ENCODE measurements at places on chromosomes 1 and 21. TPM values are rescaled to one million over a fixed set of nuclear protein-coding genes. Genes with fewer than 3 reads are reported as not detected.

DNA sequence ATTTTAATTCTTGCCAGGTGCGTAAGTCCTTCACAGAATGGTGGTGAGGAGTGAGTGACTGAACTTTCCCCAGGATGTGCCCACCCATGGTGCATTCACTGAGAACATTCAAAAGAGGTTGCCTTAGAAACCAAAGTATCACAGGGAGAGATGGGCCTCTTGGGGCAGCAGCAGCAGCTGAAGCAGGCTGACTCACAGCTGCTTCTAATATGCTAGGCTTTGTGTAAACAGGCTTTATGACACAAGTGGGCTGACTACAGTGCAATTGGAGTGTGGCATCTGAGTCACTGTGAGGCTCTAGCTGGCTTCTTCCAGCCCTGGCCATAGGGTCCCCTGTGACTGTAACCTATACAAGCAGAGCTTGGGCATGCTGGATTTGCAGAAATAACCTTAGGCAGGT is 12.6 kb downstream of the PIGP start:
- H3K4me1 ChIP-seq, result peaks cover 4% of the 10 kb centered on the region
- no peak overlapping the region for H3K4me3 ChIP-seq
- no peaks in the 10 kb centered on the region for H3K27me3 ChIP-seq
- H3K36me3 ChIP-seq, result no peaks in the 10 kb centered on the region

GRCh38 chr21:35720208-35720731 is 340.1 kb downstream of the SETD4 start:
- peak; percentile 42 for DNase-seq
- no peaks in the 10 kb centered on the region for H3K4me1 ChIP-seq
- H3K27me3 ChIP-seq, result no peaks in the 10 kb centered on the region
- no peaks in the 10 kb centered on the region for H3K36me3 ChIP-seq
- no peak overlapping the region for H3K4me3 ChIP-seq

Gene ANGPTL3
- total RNA-seq, result 0.14 TPM

GRCh38 chr1:212225871-212226302 is 59.3 kb upstream of the PPP2R5A start:
- no peaks in the 10 kb centered on the region for H3K36me3 ChIP-seq
- no peak overlapping the region for H3K4me3 ChIP-seq
- peak overlapping the region; percentile 37 for H3K27ac ChIP-seq
- H3K4me1 ChIP-seq, result peaks cover 52% of the 10 kb centered on the region

- H3K4me3 ChIP-seq, result no peak overlapping the region
- H3K27ac ChIP-seq, result peak overlapping the region; percentile 85
- peaks cover 89% of the 10 kb centered on the region for H3K36me3 ChIP-seq
- DNase-seq, result no peak
Measured at GRCh38 chr1:156474966-156475365, 25.6 kb downstream of the MEF2D start.

Gene FAM151A
- total RNA-seq, result not detected

Gene HDAC1
- 143 TPM for total RNA-seq

GRCh38 chr1:46281021-46281420 is 22.4 kb downstream of the LRRC41 start:
- H3K27me3 ChIP-seq, result no peaks in the 10 kb centered on the region
- no peak overlapping the region for H3K27ac ChIP-seq
- H3K36me3 ChIP-seq, result peaks cover 91% of the 10 kb centered on the region
- H3K4me3 ChIP-seq, result no peak overlapping the region

Gene UBL4B
- total RNA-seq, result not detected

DNA sequence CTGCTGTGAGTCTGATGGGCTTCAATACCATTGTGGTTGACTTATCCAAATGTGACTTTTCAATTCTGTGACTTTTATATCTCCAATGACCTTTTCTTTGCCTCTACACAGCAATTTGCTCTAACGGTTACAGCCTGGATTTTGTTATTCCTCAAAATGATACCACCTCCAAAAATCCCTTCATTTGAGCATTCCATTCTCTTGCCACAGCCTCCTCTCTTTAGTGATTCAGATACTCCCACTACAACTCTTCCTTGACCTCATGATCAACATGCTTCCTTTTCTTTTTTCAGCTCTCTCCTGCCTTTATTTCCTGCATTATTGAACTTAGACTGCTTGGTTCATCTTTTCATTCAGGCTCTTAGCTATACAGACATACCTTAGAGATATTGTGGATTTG is 16.6 kb upstream of the IL19 start:
- no peak overlapping the region for H3K4me3 ChIP-seq
- H3K27me3 ChIP-seq, result no peaks in the 10 kb centered on the region
- H3K36me3 ChIP-seq, result no peaks in the 10 kb centered on the region
- H3K27ac ChIP-seq, result no peak overlapping the region
- DNase-seq, result no peak

Gene PBX1
- total RNA-seq, result 30.3 TPM

- DNase-seq, result peak; percentile 51
- no peaks in the 10 kb centered on the region for H3K27me3 ChIP-seq
- H3K27ac ChIP-seq, result no peak overlapping the region
- H3K36me3 ChIP-seq, result no peaks in the 10 kb centered on the region
Measured at GRCh38 chr21:37758982-37759381, 157.3 kb downstream of the KCNJ6 start.

DNA sequence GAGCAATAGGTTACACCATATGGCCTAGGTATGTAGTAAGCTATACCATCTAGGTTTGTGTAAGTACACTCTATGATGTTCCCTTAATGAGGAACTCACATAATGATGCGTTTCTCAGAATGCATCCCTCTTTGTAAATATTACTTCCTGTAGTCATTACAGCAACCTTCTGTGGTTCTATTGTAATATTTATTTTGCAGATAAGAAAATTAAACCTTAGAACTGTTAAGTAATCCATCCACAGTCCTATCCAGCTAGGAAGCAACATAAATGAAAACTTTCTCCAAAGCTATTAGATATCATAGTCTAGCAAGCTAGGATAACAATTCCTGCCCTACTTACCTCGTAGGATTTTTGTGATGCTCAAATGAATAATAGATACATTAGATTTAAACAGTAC is 88.7 kb downstream of the WLS start:
- H3K4me1 ChIP-seq, result peaks cover 70% of the 10 kb centered on the region
- H3K4me3 ChIP-seq, result no peak overlapping the region
- no peaks in the 10 kb centered on the region for H3K27me3 ChIP-seq
- H3K27ac ChIP-seq, result no peak overlapping the region
- no peak for DNase-seq

GRCh38 chr1:7574121-7575040 is 196.7 kb upstream of the VAMP3 start:
- H3K27ac ChIP-seq, result peak overlapping the region; percentile 74
- DNase-seq, result peak; percentile 86
- H3K4me1 ChIP-seq, result peaks cover 18% of the 10 kb centered on the region
- H3K36me3 ChIP-seq, result no peaks in the 10 kb centered on the region
- H3K4me3 ChIP-seq, result no peak overlapping the region

Gene PYHIN1
- total RNA-seq, result 3.1 TPM

DNA sequence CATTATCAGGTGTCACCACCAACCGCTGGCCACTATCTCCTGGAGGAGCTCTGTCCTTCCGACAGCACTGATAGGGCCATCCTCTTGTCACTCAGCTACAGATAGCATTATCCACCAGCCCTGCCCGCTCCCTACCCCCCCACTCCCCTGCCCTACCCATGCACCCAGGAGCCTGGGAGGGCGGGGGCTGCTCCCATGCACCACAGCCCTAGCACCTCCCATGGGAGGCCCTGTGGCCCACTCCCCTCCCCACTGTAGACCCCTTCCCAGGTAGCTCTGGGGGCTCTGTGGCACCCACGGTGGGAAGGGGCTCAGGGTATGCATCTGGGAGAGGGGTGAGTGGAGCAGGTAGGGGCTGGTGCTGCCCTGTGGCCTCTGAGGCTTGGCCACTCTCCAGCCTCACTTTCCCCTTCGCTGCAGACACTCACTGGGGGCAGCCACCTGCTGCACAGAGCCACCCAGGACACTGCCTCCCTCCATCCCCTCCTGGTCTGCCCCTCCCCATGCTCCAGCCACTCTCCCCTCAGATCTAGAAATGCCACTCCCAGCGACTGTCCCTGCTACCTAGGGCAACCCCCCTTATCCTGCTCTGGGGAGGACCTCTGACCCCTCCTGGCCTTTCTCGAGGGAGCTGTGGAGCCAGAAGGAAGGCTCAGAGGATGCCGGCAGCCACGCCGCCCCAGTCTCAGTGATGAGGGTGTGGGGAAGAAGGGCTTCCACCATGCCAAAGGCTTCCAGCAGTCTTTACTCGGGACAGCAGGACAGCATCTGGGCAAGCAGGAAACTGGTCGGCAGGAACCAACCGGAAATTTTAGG is 58.5 kb downstream of the WNT9A start:
- H3K27ac ChIP-seq, result no peak overlapping the region
- no peaks in the 10 kb centered on the region for H3K36me3 ChIP-seq
- peak; percentile 52 for DNase-seq
- H3K4me3 ChIP-seq, result no peak overlapping the region

DNA sequence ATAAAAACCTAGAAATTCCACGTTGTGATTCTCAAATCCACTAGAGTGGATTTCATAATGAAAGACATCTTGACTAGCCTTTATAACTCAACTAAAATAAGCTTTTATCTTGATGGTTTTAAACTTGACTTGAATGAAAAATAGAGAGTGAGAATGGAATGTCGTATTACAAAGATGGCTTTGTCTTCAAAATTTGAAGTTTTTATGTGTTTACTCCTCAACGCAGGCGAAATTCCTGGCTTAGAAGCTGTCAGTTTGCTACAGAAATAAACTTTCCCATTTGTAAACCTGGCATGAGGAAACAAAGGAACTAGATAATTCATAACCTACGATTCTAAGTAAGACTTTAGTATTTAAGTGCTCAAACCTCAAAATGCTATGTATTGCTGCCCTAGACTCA is 90.0 kb upstream of the KRTAP19-8 start:
- no peak overlapping the region for H3K27ac ChIP-seq
- no peaks in the 10 kb centered on the region for H3K4me1 ChIP-seq
- no peak overlapping the region for H3K4me3 ChIP-seq

GRCh38 chr1:111203681-111204200 is 3.3 kb upstream of the DENND2D start:
- DNase-seq, result peak; percentile 90
- H3K4me3 ChIP-seq, result peak overlapping the region; percentile 75
- no peaks in the 10 kb centered on the region for H3K27me3 ChIP-seq
- peak overlapping the region; percentile 96 for H3K27ac ChIP-seq
- H3K36me3 ChIP-seq, result peaks cover 2% of the 10 kb centered on the region

GRCh38 chr1:179263121-179263520 is 30.5 kb upstream of the SOAT1 start:
- H3K27ac ChIP-seq, result no peak overlapping the region
- no peak for DNase-seq
- no peak overlapping the region for H3K4me3 ChIP-seq

DNA sequence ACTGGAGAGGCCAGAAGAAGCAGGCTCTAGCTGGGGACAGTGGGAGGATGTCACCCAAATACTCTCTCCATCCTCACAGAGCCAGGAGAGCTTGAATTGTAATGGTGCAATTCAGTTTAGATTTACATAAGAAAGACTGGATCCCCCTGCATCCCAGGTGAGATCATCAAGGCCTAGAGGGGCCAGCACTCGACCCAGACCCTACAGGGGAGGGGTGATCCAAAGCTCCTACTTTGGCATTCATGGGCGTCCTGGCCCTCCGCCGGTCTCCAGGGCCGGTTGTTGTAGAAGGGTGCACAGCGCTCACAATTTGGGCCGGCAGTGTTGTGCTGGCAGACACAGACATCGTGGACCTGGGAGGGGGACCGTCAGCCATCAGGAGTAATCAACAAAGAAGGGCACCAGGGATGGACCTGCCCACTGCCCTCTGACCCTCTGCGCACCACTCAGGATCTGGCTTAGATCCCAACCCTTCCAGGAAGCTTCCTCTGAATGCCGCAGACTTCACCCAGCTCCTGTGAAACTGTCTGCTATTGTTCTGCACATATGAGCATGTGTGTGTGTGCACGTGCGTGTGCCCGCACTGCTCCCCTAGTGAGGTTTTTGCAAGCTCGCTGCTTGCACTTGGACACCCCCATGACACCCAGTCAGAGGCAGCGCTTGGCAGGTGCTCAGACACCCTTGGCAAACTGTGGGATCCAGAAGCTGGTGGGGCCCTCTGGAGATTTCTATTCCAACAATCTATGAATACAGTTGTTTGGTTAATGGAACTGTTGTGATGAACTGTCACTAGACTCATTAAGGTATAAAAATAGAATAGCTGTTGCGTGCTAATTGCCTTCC is 21.6 kb downstream of the LAMB3 start:
- no peak for DNase-seq
- H3K27ac ChIP-seq, result no peak overlapping the region

Gene PADI3
- total RNA-seq, result not detected

GRCh38 chr1:19475296-19475695 is 10.0 kb downstream of the CAPZB start:
- H3K4me1 ChIP-seq, result peaks cover 80% of the 10 kb centered on the region
- no peak overlapping the region for H3K4me3 ChIP-seq
- H3K27me3 ChIP-seq, result no peaks in the 10 kb centered on the region
- peak overlapping the region; percentile 53 for H3K27ac ChIP-seq
- no peaks in the 10 kb centered on the region for H3K36me3 ChIP-seq
- DNase-seq, result no peak

GRCh38 chr1:84836145-84836544 is 56.9 kb downstream of the LPAR3 start:
- no peak overlapping the region for H3K27ac ChIP-seq
- H3K4me3 ChIP-seq, result no peak overlapping the region
- DNase-seq, result no peak
- H3K36me3 ChIP-seq, result no peaks in the 10 kb centered on the region
- H3K27me3 ChIP-seq, result no peaks in the 10 kb centered on the region

Gene DNAH14
- total RNA-seq, result 158 TPM

DNA sequence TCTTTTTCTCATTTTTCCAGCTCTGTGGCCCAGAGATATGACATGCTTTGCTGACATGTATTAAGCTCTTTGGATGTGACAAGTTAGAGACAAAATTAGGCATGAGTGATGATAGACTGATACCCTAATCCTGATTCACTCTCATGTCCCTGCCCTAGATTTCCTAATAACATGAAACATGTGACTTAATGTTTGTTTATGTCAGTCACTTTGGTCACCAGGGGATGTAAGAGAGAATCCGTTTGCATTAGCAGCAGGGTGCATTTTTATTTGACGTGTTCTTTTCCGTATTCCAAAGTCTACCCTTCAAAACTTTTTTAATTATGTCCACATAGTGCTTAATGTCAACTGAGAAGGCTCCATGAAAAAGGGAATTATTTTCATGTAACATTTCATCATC is 192.4 kb downstream of the HMCN1 start:
- no peaks in the 10 kb centered on the region for H3K4me1 ChIP-seq
- no peaks in the 10 kb centered on the region for H3K36me3 ChIP-seq
- peak; percentile 8 for DNase-seq
- no peak overlapping the region for H3K27ac ChIP-seq
- H3K4me3 ChIP-seq, result no peak overlapping the region
- H3K27me3 ChIP-seq, result no peaks in the 10 kb centered on the region

Gene RXRG
- total RNA-seq, result 1.8 TPM

Gene SCMH1
- 35.1 TPM for total RNA-seq
